Stimulated activated CD8-positive, alpha-beta memory T cell treated with anti-CD3 and anti-CD28 coated beads, Interleukin-4, amount 100 ng/mL, for 1 hour (primary cell): ENCODE measurements at places on chromosomes 6 and 20.

GRCh38 chr20:58046311-58046710 is 182.1 kb downstream of the ANKRD60 start:
- no peak for DNase-seq

GRCh38 chr6:21946298-21946783 is 350.5 kb downstream of the PRL start:
- no peak for DNase-seq

- DNase-seq: no peak
These were observed 514.5 kb upstream of the GJE1 start for GRCh38 chr6:141618180-141618581.

DNA sequence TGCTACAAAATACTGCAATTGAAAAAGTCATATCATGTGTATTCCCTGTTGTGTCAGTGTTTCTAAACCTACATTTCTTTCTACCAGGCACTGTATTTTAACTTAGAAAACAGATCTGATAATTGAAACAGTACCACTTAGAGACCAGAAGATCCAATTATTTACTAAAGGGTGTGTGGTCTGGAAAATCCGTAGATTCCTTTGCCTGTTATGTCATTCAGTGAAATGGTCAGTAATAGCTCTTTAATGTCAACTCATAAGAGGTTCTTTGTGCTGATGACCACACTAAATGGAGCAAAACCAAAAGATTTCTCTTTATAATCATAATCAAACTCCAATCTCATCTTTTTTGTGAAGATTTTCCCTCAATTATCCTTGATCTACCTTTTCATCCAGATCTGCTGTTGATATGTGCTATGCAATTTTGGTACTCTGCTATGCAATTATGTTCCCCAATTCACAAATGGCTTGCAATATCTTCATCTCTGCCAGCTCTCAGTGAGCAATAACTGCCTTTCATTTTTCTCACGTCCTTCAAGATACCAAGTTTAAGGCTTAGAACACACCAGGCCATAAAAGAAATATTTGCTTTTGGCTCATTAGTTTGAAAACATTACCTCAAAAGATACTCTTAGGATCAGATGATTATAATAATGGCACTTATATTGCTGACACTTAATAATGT is 165.5 kb downstream of the MOXD1 start:
- no peak for DNase-seq

GRCh38 chr20:8291873-8292272 is 159.8 kb downstream of the PLCB1 start:
- no peak for DNase-seq

DNA sequence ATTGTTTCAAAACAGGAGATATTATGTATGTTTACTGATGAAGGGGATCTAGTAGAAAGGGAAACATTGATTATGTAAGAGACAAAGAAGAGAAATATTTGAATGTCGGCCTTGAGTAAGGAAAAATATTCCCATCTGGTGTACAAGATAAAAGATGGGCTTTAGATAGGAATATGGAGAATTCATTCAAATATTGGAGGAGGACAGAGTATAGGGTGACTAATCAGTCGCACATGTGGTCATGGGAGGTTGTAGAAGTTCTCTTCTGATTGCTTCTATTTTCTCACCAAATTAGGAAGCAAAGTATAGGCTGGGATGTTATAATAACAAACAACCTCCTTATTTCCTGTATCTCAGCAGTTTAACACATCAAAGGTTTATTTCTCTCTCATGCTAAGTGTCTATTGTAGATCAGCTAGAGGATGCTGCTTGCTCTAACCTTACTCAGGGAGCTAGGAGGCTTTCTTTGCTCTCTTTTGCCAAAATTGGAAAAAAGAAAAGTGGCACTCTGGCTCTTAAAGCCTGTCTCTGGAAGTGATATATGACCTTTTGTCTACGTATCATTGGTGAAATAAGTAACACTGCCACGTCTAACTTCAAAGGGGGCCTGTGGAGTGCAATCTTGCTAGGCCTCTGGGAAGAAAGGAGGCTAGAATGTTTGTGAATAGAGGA is 1.2 kb upstream of the HDDC2 start:
- DNase-seq: no peak

- no peak for DNase-seq
These were observed 5.5 kb upstream of the NPBWR2 start for GRCh38 chr20:64112691-64113443.

DNA sequence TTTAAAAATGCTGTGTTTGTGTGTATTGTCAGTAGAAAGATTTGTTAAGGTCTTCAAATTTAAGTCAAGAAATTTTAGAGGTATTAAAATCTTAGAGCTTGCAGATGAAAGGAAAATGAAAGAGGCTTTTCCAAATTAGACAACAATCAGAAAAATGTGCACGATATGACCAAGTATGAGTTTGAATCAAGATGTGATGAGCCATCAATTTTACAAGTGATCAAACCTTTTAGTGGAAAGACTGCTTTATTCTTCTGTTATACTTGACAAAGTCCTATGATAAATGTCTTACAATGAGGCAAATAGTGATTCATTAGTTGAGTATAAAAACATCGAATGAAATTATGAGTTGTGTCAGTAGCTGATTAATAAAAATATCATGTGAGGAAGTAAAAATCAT is 19.6 kb upstream of the CST1 start:
- DNase-seq: no peak

DNA sequence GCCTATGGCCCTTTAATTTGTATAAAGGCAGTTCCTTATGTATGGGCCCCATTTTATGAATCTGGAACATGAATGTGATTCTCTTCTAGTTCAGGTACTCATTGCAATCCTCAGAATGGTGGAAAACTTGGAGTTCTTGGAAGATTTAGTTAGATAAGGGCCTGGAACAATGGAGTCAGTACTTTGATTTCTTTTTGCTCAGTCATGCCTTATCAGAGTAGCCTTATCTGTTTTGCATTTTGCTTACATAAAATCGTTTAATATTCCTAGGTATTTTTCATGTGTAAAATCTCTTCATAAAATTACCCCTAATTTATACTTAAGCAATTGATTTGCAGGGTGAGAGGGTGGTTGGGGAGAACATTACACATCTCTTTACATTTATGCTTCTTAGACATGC is 160.6 kb downstream of the JARID2 start:
- DNase-seq: no peak

GRCh38 chr20:16803965-16804792 is 56.0 kb downstream of the OTOR start:
- no peak for DNase-seq

GRCh38 chr6:148258868-148259267 is 83.8 kb upstream of the SASH1 start:
- no peak for DNase-seq

GRCh38 chr6:52976591-52977035 is 18.5 kb downstream of the GSTA4 start:
- DNase-seq: no peak

DNA sequence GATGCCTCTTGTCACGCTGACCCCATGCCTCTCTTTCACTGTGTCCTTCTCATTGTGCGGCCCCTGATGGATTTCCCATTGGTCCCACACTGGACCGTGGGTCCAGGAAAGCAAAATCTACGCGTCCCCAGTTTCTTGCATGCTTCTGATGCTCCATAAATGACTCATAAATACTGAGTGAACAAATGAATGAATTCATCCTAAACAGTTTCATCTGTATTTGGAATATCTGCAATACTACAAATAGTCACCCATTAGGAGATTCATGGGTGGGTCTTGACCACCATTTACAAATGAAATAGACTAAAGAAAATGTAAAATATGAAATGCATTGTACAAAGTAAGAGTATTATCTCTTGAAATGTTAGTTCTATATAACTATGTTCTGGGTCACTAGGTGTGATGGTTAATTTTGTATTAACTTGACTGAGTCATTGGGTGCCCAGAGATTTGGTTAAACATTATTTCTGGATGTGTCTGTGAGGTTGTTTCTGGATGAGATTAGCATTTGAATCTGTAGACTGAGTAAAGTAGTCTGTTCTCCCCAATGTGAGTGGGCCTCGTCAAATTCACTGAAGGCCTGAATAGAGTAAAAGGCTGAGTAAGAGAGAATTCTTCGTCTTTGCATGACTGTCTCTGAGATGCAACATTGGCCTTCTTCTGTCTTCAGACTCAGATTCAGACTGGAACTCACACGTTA is 448.7 kb downstream of the PREX1 start:
- no peak for DNase-seq

- DNase-seq: no peak
These were observed 5.7 kb upstream of the USP49 start for GRCh38 chr6:41900861-41901260.

- no peak for DNase-seq
These were observed 77.6 kb upstream of the PMEPA1 start for GRCh38 chr20:57787151-57787989.

DNA sequence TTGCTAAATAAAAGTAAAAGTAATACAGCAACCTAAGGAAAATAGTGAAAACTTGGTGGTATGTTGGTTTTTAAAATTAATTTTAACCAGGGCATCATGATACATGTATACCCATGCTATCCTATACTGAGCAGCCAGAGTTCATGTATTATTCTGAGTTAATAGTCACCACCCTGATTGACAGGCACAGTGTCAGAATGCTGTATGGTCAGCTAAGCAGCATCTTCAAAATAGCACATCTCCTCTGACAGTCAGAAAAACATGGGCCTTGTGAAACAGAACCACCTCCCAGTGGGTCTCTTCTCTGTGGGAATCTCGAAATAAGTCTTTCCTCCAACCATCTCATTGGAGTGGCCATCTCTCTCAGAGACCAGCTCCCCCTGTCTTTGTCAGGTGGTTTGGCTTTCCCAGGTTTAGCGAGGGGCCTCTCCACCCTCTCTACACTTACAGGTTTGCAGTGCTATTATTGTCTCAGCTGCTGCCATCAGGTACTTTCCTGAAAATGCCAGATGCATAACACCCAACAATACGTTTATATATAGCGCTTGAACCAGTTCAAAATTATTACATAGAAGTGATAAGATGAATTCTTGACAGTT is 47.1 kb upstream of the RNF8 start:
- no peak for DNase-seq

- DNase-seq: no peak
These were observed 28.4 kb downstream of the DPPA5 start for GRCh38 chr6:73325656-73326055.

- no peak for DNase-seq
These were observed 73.5 kb downstream of the TNFRSF21 start for GRCh38 chr6:47235964-47236760.

DNA sequence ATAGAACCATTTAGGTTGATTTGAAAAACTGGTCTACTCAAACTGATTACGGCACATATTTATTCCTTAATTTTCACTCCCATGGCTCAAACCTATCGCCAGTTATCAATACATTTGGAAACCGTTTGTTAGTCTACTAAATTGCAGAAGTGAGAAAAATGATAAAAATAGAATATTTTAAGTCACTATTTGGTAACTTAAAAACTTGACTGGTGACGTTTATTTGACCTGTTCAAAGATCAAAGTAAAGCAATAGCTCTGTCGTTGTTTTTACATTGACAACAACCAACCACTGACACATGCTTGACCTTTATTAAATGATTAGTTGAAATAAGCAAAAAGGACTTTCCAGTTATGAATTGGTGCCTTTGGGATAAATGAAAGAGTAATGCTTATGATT is 402.9 kb upstream of the MAP3K7 start:
- DNase-seq: no peak
